ENCODE measurements at places on chromosomes 3 and 15.

DNA sequence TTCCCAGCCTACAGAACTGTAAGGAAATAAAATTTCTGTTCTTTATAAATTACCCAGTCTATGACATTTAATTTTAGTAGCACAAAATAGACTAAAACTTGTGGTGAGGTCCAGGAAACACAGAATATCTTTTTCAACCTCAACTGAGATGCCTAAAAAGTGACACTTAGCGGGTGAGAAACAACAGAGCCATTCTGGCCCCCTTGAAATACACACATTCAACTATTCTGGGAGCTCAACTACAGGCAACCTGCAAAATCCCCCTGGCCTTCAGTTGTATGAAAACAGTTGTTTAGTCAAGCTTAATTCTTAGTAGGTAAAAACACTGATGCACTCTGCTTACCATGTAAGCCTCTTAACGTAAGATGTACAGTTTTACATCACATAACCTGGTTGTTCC, 66.8 kb downstream of the ANKRD28 start:
- DNase-seq, result no peak

DNA sequence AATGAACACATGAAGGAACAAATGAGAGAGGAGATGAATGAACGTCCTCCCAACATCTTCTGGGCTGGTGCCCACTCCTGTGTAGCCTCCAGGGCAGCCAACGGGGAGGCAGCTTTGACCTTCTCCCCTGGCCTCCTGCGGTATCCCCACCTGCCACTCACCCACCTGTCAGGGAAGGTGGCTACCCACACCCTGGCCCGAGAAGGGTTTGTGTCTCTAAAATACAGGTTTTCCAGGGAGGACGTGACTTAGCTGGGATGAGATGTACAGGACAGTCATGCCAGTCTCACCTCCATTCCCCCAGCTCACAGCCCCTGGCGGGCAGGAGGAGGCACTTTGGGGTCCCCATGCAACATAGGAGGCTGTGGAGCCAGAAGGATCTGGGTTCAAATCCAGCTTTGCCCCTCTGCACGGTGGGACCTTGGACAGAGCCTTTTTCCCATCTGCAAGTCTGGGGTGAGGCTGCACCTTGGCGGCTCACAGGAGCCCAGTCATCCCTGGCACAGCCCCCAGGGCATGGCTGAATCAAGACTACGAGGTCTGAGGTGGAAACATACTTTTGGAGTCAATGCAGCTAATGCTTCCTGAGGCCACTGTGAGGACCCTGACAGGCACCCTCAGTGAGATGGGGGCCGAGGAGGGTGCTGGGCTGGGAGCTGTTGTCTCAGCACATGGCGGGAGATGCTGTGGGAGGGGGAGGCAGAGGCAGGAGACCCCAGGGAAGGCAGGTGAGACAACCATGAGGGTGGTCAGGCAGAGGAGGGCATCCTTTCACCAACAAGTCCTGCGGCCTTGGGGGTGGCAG, 11.1 kb upstream of the PLXND1 start:
- DNase-seq, result no peak

DNA sequence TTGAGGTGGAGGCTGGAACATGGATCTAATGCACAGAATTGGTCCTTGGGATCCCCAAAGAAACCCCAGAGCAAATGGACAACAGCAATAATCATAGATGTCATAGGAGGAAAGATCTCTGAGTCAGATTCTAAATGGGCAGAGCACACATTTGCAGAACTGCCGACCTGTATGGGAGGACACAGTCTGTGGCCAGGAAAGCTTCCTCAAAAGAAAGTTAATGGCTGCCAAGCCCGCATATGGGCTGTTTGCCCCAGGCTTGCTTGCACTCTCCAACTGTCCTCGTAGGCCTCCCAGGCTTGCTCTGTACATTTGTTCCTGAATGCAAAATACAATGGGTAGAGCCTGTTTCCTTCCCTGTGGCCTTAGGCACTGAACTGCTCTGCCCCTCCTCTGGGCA, 102.0 kb upstream of the PLXNA1 start:
- no peak for DNase-seq

- no peak for DNase-seq
These were observed 10.0 kb downstream of the PPP2R3A start for GRCh38 chr3:135975536-135975935.

DNA sequence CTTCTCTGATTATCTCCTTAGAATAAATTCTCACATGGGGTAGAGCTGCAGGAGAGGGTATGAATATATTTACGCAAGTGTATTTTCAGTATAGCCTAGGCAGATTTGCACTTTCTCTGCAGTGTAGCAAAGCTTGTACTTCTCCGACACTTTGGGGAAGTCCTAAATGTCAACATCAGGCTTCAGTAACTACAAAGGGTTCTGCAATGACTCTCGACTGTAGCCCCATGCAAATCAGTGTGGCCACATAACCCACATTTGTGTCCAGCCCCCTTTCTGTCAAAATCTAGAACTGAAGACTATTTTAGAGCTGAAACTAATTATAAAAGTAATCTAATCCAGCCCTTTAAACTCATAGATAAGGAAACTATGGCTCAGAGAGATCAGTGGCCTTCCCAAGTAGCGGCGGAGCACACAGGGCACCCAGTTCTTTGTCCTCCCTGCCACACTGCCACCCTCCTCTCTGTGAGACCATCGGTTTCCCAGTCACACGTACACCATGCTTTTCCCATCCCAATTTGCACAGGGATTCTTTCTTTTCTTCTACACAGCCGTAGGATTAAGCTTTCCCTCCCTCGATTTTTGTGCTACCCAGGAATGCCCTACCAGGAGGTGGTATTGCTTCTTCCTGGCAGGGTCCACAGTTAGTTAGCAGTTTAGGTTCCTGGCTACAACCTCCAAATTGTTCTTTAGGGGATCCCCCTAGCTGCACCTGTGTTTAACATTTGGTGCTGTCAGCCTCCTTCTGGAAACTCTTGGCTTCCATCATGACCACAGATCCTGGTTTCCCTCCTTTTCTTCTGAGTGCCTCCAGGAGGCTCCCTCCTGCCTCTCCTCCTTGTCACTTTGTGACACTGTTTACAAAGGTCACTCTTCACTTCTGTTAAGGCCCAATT, 22.9 kb downstream of the MRAS start:
- no peak for DNase-seq

- no peak for DNase-seq
These were observed 70.5 kb downstream of the PBRM1 start for GRCh38 chr3:52615166-52615565.

DNA sequence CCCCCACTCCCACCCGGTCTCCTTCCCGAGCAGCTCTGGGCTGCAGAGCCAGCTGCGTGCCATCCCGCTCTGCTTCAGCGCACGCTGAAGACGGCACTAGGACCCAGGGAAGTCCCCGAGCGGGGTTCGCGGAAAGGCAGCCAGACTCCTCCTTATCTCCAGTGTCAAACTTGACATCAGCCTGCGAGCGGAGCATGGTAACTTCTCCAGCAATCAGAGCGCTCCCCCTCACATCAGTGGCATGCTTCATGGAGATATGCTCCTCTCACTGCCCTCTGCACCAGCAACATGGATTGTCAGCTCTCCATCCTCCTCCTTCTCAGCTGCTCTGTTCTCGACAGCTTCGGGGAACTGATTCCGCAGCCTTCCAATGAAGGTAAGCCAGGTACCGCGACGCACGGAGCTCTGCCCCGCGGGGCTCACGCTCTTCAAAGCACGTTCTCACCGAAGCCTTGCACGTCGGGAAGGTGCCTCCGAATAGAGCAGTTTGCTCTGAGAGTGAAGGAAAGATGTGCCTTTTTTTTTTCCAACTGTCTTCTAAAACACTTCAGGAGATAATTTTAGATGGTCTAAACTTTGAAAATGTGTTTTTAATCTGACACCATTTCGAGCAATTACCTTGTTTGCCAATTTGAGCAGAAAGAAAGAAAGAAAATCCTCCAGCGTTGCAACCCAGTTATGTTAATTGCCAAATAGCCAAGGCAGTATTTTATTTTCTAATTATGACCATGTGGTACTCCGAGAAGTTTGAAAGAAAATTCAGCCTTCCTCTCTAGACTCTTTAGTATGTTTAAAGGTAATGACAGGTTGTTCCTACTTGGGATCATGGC, at the start of gene EPHA3:
Gene EPHA3, plus strand, starts transcription at position 161 of the 830 bp plus-strand sequence. Its CDS starts 128 bp downstream, at position 289.
- DNase-seq, result peak; percentile 80

DNA sequence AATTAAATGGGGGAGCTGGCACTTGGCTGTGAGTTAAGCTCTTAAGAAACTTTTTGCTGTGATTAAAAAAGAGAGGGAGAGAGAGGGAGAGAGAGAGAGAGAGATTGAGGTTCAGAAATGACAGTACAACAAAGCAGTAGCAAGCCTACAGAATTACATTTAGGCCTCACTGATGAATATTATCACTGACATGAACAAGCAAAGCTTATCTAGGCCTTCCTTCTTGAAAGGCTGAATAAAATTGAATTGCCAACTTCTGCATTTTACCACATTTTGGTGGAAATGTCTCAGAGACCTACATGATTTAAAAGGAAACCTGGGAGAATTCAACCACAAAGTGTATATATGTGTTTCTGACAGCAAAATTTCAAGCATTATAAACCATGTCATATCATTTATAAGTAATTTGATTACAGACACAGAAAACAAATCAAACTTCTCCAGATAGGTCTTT, 530.8 kb downstream of the SOX2 start:
- no peak for DNase-seq

- DNase-seq, result no peak
These were observed 756 bp upstream of the RASGRF1 start for GRCh38 chr15:79091204-79091867.

DNA sequence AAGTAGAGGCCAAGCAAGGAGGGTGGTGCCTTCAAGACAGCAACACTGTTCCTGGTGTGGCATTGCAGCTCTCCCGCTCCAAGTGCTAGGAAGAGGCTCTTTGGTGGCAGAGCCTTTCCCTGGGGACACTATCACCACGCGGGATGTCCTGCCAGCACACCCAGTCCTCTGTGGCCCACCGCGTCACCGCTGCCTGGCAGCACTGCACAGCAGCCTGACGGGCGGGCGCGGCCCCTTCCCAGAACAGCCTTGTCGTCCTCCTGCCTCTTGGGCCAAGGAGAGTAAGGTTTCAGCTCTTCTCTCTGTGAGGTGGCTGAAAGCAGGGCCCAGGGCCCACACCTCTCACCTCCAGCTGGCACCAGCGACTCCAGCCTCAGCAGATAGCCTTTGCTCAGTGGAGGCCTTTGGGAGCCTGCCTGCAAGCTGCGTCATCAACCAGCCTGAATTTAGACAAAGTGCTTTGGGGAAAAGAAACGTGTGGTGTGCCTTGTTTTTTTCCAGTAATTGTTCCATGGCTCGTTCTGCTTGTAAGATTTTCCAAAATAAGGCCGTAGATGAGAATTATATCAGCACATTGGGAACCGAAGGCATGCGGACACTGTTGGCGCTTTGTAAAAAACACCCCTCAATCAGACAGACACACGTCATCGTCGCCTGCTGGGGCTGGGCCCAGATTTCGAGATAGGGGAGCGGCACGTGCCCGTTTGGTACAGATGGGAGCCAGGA, 65.0 kb downstream of the AAGAB start:
- DNase-seq, result peak; percentile 94

DNA sequence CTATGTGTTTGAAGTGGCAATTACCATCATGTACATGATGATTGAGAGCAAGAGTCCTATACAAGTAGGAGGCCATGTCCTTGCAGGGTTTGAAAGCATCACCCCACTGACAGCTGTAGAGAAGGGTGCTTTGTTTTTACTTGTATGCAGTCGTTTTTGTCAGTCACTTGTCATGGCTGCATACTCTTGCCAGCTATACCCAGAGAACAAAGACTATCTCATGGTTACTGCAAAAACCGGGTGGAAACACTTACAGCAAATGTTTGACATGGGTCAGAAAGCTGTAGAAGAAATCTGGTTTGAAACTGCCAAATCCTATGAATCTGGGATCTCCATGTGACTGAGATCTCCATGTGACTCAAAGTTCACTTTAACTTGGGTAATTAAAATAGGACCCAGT, 6.9 kb upstream of the PSMA4 start:
- DNase-seq, result no peak

- no peak for DNase-seq
These were observed 63.6 kb downstream of the FAM81A start for GRCh38 chr15:59501597-59501996.

DNA sequence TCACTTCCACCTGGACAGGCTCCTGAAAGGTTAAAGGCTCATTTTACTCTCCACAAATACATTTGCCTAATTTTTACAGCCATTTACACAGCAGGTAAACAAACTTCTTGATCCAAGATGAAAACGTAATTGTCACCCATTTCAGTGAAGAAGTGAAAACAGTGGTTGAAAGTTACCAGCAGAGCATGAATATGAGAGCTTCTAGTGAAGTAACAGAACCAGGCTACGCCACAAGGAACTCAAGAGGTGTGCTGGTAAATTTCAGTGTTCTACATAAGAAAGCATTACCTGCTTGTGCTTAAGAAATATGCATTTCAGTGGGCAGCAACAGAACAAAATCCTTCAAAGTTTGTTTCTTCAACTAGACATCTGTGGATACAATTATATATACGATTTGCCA, 113.2 kb downstream of the MECOM start:
- DNase-seq, result no peak

- DNase-seq, result no peak
These were observed 9.3 kb downstream of the BDH1 start for GRCh38 chr3:197546307-197547085.

GRCh38 chr15:78047761-78048627, 29.5 kb downstream of the TBC1D2B start:
- DNase-seq, result peak; percentile 27

Data from left cardiac atrium (tissue), 4 donors.